H54 (cell line): ENCODE measurements at places on chromosomes 4 and X.

GRCh38 chr4:103099691-103100392 is at the start of gene BDH2:
BDH2 (minus strand) TSS chr4:103099834; CDS start chr4:103096254, 3,580 bp downstream.
- DNase-seq: peak; percentile 23

- no peak for DNase-seq
Observed at GRCh38 chr4:61041527-61041926, 158.6 kb upstream of the ADGRL3 start.

DNA sequence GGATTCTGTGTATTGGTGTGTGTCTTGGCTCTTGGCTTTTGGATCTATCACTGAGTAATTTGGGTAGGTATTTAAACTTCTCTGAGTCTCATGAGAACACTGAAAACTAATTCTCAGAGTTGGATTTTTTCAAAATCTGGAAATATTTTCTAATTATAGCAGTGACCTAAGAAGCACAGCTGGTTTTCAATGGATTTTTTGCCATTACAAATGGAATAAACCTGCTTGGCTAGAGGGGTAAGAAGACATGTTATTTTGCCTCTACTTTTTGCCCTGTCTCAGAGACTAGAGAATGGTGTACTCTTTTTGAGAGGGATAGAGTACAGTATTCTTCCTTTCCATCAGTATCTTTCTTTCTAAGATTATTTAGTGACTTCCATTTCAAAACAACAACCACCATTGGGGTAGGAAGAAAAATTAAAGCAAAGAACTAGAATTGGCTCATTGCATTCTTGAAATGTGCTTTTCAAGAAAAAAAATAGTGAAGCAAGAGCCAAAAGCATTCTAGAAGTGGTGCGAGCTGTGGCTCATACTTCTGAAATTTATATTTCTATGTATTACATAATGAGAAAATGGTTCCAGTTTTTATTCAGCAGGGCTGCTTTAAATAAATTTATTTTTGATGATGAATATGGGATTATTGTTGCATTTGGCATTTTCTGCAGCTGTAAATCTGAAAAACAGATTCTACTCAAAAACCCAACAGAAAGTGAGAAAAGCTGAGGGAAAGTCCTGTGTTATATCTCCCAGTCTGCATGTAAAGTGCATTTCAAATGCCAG is 850.2 kb upstream of the SLIT2 start:
- no peak for DNase-seq

GRCh38 chr4:8261851-8262535 is 7.6 kb upstream of the HTRA3 start:
- no peak for DNase-seq

GRCh38 chrX:85993539-85994197 is 53.7 kb downstream of the CHM start:
- no peak for DNase-seq
